ENCODE measurements at places on chromosomes 6 and 20.

DNA sequence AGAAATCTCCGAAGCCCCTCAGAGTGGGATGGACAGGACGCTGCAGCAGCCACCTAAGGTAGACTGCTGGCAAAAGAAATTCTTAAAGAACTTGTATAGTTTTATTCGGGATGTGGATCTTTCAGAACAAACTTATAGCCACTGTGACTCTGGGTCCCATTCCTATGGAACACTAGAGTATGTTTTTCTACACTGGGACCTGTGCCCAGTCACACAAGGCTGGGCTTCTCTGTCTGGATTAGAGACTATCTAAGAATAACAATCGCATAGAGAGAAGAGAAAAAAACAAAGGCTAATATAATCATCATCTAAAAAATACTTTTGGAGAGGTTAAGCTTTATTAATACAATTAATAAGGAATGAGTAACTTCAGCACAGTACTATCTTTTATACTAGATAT lies 28.9 kb downstream of the RMND1 start:
- DNase-seq, result no peak

DNA sequence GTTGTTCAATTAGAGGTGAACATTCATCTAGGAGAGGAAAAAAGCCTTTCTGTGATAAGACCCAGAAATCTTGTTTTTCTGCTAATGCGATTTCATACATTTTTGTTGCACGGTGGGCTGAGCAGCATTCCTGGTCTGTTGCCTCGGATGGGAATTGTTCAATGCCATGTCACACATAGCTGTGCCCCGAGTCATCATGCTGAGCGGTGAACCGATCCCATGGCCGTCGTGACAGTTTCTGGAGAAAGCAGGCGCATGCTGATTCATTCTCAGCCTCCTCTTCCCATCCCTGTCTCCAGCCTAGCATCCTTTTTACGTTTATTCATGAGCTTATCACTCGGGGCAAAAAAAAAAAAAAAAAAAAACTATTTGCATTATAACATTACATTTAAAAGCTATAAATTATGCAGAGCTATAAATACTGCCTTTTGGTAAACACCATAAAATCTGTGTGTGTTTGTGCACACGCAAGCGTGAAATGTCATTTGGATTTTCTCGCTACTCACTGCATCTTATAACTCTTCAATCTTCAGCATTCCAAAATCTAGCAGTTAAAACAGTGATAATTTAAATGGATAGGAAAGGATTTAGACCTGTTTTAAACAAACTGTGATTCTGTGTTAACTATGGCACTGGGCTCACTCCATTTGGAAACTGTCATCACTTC lies 58.9 kb upstream of the IFNGR1 start:
- DNase-seq, result no peak

DNA sequence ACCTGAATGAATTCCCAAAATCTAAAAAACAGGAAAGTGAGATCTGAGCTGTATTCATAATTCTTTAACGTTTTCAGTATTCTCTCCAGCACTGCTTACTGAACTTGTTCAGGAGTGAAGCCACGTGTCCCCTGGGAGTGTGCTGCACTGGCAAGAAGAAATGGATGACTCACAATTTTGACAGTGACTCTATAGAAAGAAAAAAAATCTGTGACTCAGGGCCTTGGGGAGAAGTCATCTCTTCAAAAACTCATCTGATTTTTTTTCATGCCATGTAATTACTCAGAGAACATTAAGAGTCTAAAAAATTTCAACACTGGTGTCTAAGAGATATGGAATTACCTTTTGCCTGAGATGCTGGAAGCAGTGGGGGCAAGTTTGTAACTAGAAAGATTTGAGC lies 39.7 kb downstream of the ANKEF1 start:
- peak; percentile 12 for DNase-seq

GRCh38 chr20:53513489-53514298 lies 79.9 kb downstream of the ZNF217 start:
- no peak for DNase-seq

- no peak for DNase-seq
Observed at GRCh38 chr6:74044417-74045096, 348.6 kb downstream of the CD109 start.

DNA sequence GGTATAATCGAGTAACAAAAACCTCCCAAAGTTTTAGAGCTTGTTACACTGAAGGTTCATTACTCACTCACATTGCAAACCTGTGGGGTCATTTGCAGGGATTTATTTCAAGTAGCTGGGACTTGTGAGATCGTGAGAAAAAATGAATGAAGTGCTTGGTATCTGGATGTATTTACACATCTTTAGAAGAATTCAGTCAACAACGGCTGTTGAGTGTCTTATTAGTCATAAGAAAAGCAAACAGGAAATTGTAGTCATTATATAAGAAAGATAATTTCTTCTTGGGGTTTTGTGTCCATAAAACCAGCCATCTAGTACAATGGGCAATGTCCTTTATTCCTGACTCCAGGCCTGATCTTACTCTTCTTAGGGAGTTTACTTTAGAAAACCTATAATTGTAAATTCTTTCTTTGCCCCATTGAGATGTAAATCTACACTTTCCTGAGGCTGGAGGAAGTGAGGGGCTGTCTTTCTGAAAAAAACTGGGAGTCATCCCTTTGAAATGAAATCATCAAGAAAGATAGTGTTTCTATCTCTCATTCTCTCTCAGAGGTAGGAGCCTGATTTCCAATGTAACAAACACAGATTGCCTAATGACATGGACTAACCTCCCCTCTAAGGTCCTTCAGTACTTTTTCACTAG lies 202.5 kb upstream of the ASCC3 start:
- no peak for DNase-seq

GRCh38 chr20:8057871-8058270 lies 38.3 kb upstream of the TMX4 start:
- DNase-seq, result no peak

DNA sequence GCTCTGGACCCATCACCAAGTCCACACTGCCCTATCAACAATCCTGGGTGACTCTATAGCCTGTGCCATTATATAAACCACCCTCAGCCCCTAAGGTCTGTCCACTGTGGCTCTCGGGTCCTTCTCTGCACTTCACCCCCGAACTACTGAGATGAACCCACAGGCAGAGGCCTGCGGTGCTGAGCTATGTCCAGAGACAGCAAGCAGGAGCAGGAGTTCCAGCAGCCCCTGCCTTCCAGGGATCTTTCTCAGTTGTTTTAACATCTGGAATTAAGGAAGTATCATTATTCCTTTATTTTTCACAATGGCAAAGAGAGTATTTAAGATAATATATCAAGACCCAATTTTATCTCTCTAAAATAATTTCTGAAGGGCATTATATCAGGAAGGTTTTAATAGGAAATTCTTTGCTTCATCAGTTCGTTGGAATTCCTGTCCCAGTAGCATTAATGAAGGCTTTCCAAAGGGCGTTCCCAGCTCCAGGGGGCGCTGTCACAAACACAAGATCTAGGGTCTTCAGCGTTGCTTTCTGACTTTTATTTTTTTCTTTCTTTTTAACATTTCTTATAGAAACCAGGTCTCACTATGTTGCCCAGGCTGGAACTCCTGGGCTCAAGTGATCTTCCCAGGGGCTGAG lies 27.3 kb downstream of the RRBP1 start:
- no peak for DNase-seq

DNA sequence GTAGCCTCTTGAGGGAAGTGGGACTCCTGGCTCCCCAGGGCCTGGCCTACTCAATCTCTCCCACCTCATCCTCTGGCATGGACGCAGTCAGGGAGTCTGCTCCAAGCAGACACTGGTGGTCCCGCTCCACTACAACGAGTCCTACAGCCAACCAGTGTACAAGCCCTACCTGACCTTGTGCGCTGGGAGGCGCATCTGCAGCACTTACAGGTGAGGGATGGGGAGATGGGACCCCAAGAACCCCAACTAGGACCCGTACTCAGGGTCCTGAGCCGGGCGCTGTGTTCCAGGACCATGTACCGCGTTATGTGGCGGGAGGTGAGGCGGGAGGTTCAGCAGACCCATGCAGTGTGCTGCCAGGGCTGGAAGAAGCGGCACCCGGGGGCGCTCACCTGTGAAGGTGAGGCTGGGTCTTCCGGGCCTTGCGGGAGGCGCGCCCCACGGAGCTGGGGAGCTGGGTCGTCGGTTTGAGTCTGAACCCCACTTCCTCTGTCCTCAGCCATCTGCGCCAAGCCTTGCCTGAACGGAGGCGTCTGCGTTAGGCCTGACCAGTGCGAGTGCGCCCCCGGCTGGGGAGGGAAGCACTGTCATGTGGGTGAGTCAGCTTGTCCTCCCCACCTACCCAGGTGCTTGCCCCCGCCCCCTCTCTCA lies 2.1 kb downstream of the EGFL8 start:
- DNase-seq, result no peak

DNA sequence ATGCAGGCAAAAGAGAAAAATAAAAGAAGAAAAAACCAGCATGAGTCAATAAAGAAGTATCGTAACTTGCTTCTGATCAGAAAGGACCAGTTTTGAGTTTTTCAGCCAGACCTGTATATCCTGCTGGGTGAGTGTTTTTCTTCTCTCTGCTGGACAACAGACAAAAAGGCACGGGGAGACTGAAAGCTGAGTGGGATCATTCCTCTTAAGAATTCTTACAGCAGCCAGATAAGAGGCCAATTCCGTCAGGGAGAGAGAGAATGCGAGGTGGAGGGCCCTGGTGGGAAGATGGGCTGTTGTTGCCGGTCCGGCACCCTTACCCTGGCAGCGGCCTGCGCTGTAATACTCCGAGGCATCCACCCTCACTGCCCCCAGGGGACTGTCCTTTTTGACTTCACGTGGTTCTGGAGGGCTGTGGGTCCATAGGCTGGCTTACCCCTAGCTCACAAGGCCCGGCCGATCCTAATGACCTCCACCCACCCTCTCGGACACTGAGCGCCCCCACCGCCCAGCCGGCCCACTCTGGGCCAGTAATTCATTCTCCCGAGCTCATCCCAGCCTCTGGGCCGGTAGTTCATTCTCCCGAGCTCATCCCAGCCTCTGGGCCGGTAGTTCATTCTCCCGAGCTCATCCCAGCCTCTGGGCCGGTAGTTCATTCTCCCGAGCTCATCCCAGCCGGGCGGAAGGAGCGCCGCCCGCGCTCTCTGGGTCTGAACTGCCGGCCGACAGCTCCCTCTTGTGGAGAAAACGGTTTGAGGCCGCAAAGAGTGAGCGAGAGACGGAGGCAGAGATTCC lies 118.3 kb upstream of the SIRPA start:
- peak; percentile 62 for DNase-seq

GRCh38 chr6:166691199-166691598 lies 64.1 kb upstream of the RPS6KA2 start:
- DNase-seq, result no peak

- peak; percentile 94 for DNase-seq
Observed at GRCh38 chr20:62678553-62678952, 30.1 kb upstream of the NTSR1 start.

- DNase-seq, result no peak
Observed at GRCh38 chr6:17621003-17621402, 20.9 kb downstream of the FAM8A1 start.

DNA sequence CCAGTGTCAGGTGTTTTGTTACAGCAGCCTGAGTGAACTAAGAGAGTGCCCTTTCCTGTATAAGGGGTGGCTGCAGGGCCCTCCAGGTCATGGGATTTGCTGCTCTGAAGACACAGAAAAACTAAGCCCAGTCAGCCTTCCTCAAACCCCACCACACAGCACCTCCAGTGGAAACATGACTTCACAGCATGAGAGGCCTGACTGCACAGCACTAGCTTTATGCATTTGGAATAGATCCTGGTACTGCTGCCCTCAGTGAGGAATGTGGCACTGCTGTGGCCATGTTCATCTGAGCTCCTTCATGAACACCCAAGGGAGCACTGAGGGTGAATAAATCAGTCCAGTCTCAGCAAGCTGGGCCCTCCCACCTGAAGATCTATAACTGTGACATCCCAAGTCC lies 296.1 kb upstream of the FOXQ1 start:
- no peak for DNase-seq

DNA sequence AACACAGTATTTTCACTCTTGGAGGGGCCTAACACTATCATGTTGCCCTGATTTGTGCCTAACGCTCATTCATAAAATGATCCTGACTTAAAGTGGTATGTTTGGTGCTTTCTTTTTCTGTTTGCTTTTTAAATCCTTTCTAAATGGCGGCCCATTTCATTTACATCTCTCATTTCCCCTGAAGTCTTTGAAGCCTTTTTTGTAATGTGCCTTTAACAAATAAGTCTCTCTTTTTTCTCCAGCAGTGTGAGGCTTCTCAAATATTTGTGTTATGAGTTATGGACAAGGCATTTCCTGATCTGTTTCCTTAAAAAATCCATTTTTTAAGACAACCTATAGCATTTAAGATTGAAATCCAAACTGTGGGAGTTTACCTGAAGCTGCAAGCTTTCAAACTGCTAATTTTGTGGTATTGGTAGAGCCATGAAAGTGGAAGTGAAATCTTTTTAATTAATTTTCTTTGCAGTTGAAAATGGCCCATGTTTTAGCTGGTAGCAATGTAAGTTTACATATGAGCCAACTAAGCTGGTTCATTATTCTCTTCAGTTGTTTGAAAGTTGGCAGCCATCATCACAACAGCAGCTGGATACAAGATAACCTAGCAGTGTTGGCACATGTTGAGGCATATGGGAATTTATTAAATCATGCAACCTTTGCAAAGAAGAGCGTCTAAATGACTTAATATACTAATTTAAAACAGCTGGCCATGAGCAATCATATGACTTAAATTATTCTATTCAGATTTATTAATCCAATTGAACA lies 469.7 kb downstream of the CDKAL1 start:
- no peak for DNase-seq

DNA sequence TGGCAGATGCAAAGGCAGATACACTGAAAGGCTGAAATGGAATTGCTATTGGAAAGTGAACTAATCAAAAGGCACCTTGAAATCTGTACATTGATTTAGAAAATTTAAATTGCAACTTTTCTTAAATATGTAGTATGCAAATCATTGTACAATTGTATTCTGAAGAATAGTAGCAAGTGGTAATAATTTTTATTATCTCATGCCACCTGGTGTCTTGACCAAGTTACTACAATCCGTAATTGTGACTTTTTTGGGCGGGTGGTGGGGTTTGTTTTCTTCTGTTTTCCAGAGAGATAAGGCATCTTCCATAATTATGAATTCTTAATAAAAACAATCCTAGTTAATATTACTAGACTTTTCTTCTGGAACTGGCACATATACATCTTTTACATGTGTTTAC lies 12.5 kb upstream of the BCKDHB start:
- DNase-seq, result no peak

DNA sequence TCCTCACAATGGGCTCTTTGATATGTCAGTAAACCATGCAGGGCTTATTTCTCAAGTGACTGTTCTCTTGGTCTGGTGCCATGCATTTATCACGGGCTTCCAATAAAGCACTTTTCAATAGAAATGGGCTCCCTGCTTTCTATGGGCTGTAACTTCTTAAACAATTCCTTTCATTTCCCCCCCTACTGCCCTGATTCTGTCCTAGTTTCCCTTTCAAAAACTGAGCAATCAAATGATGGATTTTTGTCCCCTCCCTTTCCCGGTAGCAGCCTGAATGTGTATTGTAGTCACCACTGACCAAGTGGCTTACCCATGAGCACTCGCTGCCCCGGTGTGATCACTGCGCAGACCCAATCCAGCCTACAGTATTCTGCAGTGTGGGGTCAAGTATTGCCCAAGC lies 13.9 kb downstream of the RPS10 start:
- DNase-seq, result no peak

DNA sequence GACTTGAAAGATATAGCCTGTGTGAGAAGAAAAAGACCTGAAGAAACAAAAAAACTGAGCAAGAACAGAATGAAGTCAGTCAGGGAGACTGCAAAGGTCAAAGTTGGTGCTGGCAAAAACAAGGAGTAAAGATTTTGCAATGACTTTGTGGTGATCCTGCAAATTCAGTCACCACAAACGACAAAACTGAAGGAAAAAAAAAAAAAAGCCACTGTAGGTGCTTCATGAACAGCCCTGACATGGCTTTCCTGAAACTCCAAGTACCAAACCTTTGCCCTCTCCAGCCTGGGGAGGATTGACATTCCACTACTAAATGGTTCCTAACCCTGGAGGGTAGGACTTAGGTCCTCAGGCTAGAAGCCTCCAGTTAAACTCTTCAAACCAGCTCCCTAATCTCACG lies 114.7 kb upstream of the BEND3 start:
- DNase-seq, result no peak
